DMS79 treated with DMSO at 0.1 percent for 48 hours (cell line): ENCODE measurements at places on chromosomes 6 and 20.

GRCh38 chr6:130116273-130116672 is 97.9 kb downstream of the L3MBTL3 start:
- no peak for DNase-seq

DNA sequence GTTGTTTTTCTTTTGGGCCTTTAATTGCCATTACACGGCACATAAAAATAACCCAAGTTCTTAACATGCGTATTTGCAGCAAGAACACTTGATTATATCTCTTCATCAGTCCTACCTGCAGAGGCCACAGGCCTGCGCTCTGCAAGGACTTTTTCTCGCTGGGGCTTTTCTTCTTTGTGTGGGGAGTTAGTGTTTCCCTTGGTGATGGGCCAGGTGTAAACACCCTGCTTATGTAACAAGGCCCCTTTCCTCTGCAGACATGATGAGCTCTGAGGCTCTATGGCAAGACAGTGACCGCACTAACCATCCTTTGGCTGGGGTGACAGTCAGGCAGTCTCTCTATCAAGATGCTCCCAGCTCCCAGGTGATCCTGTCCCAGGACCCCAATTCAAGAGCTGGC is 97.8 kb upstream of the PCSK2 start:
- DNase-seq = no peak

DNA sequence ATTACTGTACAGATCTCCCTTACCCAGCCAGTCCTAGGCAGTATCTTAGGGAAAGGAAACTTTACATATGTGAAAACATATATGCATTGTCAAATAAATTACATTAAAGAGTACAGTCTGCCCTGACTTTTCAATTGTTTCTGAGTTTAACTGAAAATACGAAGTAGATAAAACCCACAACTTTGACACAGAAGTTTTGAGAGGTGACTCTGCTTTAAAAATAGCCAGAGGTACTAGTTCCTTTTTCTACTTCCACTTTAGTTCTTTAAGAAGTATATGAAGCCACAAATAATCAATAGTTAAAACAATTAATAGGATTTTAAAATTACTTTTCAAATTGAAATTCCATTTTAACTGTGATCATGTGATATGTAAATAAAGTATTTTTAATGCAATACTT is 62.9 kb downstream of the BMP5 start:
- no peak for DNase-seq

DNA sequence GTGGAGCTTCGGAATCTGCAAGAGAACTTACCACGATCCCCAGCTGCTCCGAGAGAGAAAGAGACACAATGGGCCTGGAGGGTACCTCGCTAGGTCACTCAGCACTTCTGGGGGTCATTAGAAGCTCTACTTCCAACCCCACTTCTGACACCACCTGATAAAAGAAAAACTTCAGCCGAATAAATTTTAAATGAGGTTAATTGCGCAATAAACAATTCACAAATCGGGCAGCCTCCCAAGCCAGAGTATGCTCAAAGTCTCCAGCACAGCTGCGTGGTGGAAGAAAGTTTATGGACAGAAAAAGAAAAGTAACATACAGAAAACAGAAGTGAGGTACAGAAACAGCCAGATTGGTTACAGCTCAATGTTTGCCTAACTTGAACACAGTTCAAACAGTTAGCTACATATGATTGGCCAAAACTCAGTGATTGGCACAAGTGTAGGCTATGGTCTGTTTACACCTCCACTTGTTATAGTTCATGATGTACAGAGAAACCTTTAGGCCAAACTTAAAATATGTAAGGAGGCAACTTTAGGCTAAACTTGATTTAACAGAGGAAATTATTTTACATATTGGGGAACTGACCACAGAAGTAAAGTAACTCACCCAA is 52.6 kb downstream of the COL11A2 start:
- DNase-seq = no peak

- no peak for DNase-seq
Measured at GRCh38 chr20:32589256-32589655, 4.1 kb upstream of the NOL4L start.

DNA sequence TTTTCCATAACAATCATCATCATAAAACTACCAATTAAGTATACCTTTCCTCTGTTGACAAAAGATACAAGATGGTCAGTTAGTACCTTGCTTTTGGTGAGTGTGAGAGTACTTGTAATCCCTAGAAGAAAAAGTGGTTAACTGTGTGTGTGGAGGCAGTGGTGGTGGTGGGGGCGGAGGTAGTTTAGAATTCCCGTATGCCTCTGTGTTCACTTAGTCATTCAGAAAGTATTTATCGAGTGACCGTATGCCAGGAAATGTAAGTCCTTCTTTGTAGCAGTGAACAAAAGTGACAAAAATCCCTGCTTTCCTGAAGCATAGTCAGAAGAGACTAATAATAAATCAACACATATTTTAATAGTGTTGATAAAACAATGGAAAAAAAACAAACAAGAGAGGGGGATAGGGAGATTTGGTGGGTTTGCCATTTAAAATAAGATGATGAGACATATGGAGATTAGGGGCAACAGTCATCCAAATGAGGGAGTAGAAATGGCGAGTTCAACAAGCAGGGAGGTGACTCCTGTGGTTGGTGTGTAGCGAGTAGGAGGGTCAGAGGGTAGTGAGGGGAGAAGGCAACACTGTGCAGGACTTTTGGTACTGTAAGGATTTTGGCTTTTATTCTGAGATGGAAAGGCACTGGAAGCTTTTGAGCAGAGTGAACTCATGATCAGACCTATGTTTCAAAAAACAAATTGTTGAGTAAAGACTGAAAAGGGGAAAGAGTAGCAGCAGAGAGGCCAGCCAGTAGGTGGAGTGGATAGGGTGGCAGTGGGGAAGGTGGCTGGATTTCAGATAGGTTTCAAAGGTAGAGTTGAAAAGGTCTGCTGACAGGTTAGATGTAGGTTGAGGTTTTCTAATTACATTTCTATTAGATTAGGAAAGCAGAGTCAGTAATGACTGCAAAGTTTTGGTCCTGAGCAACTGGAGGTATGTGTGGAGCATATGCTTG is 40.3 kb upstream of the SIM1 start:
- no peak for DNase-seq

GRCh38 chr6:153099636-153100035 is 31.4 kb downstream of the RGS17 start:
- no peak for DNase-seq

DNA sequence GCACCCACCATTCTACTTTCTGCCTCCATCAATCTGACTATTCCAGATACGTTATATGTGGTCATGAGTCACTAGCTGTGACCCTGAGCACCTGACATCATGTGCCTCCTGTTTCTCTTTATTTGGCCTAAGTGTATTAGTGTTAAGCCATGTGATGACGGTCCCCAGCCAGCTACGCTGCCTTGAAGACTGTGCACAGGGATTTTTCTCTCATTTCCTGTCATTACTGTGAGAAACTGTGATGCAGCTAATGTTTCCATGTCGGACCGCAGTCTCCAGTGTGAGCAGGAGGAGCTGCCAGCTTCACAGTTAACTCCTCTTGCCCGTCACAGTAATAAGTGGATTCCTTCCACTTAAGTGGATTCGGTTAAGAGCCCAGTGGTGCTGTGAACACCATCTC is 9.9 kb upstream of the SPATS1 start:
- peak; percentile 41 for DNase-seq

DNA sequence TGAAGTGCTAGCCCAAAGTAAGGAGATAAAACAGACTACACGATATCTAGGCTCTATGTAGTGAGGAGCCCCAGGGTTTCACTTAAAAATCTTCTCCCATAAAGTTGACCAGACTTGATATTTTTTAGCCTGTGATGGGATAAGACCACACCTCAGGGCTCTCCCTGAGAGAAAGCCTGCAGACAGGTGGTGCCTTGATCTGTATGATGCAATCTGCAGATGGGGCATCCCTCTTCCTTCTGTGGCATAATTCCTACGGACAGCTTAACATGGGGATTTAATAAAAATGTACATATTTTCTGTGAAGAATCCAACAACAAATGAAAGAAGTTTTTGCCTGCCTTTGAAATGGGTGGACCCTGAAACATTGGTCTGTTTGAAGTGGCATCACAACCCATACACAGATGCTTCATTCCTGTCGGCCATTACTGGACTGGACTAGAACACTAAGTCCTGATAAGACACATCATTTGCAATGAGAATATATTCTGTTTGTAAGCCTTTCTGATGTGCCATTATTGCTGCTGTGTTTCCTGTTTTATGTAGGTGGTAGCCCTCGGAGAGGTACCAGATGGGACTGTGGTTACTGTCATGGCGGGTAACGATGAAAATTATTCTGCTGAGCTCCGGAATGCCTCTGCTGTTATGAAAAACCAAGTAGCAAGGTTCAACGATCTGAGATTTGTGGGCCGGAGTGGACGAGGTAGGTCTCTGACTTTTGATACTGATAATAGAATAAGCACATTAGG is 53.8 kb upstream of the SUPT3H start:
- DNase-seq = no peak

DNA sequence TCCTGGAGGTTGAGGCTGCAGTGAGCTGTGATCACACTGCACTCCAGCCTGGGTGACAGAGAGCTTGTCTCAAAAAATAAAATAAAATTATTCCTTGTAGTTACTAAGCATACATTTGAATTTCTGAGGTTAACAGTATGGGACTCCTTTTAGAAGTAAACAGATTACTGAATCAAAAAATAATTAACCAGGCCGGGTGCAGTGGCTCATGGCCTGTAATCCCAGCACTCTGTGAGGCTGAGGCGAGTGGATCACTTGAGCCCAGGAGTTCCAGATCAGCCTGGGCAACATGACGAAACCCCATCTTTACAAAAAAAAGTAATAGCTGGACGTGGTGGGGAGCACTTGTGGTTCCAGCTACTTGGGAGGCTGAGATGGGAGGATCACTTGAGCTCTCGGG is 22.1 kb upstream of the EEF1A1 start:
- DNase-seq = no peak

DNA sequence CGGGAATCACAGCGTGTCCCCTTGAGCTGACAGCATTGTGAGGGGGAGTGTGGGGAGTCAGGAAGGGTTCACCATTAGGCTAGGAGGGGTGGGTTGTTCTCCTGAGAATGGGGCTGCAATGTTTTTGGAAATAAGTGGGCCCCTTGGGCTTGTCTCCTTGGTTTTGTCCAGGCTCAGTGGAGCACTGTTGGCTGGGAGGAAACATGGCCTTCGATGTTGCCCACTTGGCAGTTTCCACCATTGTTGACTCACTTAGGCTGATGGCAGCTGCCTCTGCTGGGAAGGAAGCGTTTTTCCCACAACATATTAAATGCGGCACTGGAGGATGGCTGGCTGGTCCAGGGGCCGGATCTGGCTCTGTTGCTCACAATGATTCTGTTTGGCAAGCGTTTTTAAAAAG is 512.1 kb downstream of the QKI start:
- DNase-seq = no peak

- peak; percentile 87 for DNase-seq
Measured at GRCh38 chr20:59820204-59821041, 113.0 kb downstream of the SYCP2 start.

- DNase-seq = no peak
Measured at GRCh38 chr20:54570561-54570960, 95.2 kb downstream of the DOK5 start.

DNA sequence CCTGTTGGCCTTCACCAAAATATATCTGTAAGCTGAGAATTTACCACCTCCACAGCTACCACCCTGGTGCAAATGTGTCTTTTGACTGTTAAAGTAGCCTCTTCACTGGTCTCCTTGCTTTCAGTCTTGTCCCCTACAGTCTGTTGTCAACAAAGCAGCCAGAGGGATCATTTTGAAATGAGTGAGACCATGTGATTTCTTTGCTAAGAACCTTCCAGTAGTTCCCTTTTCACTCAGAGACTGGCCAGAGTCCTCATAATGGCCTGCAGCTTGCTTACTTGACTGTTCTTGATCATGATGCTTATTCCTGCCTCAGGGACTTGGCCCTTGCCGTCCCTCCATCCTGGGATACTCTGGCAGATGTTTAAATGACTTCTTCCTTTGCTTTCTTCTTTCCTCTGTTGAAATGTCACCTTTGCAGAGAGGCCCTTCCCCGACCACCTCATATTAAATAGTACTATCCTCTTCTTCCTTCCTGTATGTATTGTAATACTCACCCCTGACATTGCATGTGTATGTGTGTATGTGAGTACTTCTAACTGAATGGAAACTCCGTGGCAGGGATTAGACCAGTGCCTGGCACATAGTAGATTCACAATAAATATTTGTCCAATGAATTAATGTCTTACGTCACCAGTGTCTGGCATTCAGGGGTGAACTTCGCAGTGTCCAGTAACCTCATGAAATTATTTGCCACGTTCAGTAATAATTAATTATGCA is 5.0 kb downstream of the MANBAL start:
- no peak for DNase-seq

- no peak for DNase-seq
Measured at GRCh38 chr6:12138936-12139335, 126.8 kb downstream of the HIVEP1 start.

DNA sequence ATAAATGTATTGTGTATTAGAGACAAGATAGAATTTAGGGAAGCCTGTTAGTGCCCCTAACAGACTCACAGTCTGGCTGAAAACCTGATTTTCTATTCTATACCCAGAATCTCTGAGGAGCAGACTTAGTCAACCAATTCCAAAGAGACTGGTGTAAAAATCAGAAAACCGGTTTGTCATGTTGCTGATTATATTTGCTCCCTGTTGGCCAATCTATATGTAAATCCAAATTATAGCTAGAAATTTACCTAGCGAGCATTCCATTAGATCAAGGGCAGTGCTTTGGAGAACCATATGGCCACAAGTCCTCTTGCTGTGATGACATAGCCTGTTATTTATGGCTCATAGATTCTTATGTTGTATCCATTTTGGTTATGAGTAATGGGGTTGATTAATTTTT is 4.8 kb downstream of the NFYA start:
- DNase-seq = no peak

- DNase-seq = no peak
Measured at GRCh38 chr6:3768502-3768901, 17.0 kb upstream of the PXDC1 start.
